ENCODE measurements at places on chromosomes 11 and 22.

DNA sequence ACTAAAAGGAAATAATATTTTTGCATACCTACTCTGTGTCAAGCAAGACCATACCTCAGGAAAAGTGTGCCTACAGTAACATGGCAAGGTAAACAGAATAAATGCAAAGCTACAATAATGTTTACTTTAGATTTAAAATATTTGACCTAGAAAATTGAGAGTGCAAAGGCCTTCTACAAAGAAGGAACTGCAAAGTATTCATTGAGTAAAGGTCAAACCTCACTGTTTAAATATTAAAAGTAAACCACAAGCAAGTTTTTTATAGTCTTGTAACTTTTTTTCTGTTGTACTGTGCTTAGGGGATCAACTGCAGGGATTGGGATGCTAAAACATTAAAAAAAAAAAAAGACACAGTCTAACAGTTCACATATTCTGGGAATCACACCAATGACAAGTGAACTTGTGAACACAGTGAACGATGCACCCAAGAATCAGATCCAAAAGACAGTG lies 48.8 kb downstream of the CWF19L2 start:
- no peak for DNase-seq

DNA sequence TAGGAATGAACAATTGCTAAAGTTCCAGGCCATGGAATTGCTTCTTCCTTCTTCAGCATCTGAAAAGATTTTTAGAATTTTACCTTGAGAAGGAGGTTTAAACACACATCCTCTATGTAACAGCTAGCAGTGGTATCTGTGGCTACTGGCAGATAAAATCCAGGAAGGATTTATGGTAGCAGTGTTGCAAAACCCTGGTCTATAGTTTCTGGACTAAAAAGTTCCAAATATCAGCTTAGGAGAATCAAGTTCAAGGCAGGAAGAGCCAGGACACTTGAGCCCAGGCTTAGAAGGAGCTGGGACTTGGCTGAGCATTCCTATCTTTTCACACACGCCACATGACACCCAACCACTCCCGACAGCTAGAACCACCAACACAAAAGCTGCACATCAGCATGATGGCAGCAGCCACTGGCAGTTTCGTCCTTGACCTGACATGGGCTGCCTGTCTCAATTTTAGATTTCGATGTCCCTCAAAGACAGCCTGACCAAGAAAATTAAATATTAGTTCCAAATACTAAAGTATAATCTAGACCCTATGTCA lies 14.1 kb downstream of the LARGE2 start:
- DNase-seq, result no peak

- DNase-seq, result no peak
Measured at GRCh38 chr11:118544647-118545010, 13.6 kb downstream of the TMEM25 start.

GRCh38 chr11:1831338-1832210 lies 3.2 kb upstream of the SYT8 start:
- no peak for DNase-seq

DNA sequence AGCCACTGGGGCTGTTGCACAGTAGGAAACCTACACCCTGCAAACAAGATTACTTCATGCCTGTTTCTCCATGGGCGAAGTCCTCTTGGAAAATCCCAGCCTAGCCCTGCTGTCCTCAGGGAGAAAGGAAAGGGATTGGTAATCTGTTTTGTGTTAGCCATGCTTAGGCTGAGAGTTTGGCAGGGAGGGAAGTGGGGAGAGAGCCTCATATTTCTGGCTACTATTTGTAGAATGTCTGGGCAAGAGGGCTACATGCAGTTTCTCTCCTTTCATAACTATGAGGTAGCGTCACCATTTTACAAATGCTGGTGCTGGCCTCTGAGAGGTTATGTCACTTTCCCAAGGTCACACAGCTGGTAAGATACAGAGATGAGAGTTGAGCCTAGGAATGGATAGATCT lies 737 bp upstream of the MFRP start:
- peak; percentile 84 for DNase-seq

DNA sequence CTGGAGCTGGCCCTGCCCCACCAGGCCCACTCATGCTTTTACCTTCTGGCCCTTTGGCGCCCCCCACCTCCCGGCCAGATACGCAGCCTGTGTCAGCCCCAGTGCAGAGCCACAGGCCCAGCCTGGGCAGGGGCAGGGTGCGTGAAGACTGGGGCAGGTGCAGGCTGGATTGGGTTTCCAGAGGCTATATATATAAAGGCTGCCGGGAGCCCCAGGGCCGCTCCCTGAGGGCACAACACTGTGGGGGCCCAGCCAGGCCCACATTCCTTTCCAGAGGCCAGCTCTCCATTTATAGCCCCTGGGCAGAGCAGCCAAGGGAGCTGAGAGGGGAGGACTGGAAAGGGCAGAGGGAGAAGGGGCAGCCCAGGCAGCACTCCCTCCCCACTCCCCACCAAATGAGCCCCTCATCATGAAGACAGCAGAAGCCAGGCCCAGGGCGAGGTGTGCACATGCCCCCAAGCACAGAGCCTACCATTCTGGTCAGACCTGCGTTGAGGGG lies 5.0 kb upstream of the MYOD1 start:
- DNase-seq, result no peak

GRCh38 chr11:112221274-112221835 lies 4.9 kb upstream of the PTS start:
- no peak for DNase-seq

DNA sequence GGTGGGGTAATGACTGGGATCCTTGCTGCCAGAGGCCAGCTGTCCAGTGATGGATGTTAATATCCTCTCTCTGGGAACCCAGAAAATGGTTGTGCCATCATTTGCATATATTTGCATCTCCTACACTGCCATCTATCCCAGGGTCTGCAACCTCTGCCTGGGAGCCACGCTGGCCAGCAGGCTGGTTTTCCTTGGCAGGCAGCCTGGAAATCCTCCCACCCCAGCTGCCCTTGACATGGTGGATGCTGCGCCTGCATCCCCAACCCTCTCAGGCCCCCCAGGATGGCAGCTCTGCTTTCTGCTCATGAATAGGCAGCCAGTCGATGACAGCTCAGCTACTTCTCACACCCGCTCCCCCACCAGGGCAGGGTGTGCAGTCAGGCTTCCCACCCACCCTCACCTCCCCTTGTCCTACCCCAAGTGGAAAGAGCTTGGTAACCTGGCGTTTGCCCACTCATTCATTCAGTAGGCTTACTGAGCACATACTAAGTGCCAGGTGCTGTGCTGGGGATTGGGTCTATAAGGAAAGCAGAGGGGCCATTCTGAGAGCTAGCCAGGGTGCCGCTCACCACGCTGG lies 202.5 kb downstream of the TRIM29 start:
- no peak for DNase-seq

DNA sequence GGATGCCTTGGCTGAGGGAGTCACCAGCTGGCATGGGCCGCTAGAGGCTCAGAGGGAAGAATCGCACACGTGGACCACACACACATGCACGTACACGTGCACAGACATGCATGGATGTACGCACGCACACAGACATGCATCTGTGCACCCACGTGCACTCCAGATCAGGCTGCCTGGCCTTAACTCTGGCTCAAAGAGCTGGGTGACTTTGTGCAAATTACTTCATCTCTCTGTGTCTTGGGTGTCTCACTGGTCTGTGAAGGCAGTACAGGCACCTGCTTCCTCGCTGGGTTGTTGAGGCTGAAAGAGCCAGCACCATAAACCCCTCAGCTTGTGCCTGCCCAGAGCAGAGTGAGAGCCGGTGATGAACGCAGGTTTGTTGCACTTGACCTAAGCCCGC lies 28.7 kb downstream of the TMPRSS6 start:
- DNase-seq, result peak; percentile 5

DNA sequence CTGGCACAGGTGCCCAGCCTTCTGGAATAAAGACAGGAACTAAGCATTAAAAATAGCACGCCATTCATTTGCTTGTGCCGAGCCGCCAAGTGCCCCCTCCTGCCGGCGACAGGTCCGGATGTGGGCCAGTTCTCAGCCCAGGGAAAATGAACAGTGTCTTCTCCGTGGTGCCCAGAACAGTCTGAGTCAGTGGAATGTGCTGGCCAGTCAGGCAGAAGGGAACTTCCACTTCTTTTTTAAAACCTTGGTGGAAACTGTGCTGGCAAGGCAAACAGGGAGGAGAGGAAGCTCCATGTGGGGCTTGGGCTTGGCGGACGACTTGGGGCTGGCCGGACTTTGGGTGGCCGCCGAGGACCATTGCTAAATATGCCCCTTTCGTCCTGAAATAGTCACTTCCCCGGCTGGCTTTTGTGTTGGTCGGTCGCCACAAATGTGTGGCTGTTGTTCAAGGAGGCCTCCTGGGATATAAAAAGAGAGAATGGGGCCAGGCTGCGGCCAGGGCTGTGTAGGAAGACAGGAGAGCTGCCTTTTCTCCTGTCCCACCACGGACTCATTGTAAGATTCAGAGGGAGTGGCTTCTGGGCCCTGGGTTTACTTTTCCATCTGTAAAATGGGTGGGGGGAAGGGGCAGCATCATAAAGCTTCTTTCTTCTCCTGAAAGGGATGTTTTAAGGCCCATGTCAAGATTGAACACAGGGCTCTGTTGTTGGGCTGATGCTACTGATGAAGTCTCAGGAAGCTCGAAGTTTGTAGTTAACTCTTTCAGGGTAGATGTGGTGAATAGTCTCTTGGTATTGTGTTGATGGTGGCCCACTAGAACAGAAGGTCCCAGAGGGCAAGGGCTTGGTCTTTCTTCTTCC lies 101.0 kb downstream of the PTPRJ start:
- DNase-seq, result peak; percentile 68

- no peak for DNase-seq
Measured at GRCh38 chr22:41487037-41487935, 18.4 kb downstream of the ACO2 start.

Measured in fibroblast of skin of scalp (primary cell).